ENCODE measurements at places on chromosomes 1 and 21.

GRCh38 chr1:212678456-212679410 lies 20.9 kb downstream of the BATF3 start:
- DNase-seq = peak; percentile 81

- no peak for DNase-seq
Measured at GRCh38 chr21:43689556-43690337, 29.2 kb upstream of the PDXK start.

- DNase-seq = no peak
Measured at GRCh38 chr1:55331351-55331750, 116.2 kb upstream of the USP24 start.

GRCh38 chr1:6328091-6328490 lies 65.5 kb downstream of the ACOT7 start:
- DNase-seq = no peak

DNA sequence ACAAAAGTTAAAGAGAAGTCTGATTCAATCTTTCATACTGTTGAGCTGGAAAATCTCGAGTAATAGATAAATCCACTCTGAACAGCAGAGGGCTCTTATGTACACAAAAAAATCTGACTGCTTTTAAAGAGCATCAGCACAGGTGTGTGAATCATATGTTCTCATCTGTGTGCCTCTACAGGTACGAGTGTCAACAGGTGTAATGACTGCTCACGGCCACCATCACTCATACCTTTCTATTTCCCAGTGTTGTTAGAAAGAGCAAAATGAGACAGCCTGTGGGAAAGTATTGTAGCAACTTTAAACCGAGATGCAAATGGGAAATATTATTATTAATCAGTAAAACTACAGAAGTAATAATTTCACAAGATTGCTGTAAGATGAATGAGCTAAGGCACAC lies 49.0 kb upstream of the SCAF4 start:
- DNase-seq = no peak

- no peak for DNase-seq
Measured at GRCh38 chr1:46379996-46380395, 14.1 kb upstream of the FAAH start.

GRCh38 chr1:201792534-201793305 lies 36.2 kb upstream of the IPO9 start:
- DNase-seq = peak; percentile 32

DNA sequence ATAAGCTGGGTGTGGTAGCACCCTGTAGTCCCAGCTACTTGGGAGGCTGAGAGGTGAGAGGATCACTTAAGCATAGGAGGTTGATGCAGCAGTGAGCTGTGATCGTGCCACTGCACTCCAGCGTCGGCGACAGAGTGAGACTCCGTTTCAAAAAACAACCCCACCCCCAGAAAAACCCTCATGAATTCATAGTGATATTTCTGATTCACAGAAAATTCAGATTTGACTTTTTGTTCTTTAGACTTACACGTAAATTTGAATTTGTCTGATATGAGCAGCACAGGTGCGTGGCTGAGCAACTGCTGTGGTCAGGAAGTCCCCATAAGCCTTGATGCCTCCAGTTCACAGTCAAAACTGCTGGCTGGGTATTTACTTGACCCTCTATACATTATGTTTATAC lies 10.0 kb upstream of the MORC3 start:
- peak; percentile 66 for DNase-seq

DNA sequence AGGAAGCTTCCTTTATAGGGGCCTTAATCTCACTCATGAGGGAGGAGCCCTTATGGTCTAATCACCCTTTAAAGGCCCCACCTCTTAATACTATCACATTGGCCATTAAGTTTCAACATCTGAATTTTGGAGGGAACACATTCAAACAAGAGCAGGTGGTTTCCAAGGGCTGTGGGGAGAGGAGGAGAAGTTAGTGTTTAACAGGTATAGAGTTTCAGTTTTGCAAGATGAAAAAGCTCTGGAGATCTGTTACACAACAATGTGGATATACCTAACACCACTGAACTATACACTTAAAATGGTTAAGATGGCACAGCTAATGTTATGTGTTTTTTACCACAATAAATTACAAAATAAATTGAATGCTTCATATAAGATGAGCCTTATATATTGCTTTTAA lies 113.4 kb upstream of the DNAH14 start:
- DNase-seq = no peak

- no peak for DNase-seq
Measured at GRCh38 chr21:45060089-45060488, 14.3 kb upstream of the ADARB1 start.

- peak; percentile 10 for DNase-seq
Measured at GRCh38 chr1:55640708-55641473, 425.7 kb upstream of the USP24 start.

GRCh38 chr1:203769505-203770343 lies 4.7 kb downstream of the LAX1 start:
- no peak for DNase-seq

DNA sequence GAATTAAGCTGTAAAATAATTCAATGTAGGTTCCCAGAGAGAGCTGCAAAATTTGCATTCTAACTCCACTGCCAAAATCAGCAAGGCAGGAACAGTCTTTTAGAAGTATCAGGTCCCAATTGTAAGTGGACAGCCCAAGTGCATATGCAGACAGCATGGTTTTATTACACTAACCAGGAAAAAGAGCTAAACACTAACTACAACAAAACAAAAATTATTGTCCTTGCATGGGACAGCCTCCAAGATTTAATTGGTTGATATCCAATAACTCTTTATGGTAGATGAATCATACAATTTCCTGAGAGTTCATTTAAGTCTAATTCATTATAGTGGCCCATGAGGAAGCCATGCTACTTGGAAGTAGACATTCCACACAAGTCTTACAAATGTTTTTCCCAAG lies 154.3 kb upstream of the ZNF648 start:
- DNase-seq = no peak

- DNase-seq = peak; percentile 19
Measured at GRCh38 chr1:210250665-210250997, 18.0 kb downstream of the SERTAD4 start.

- no peak for DNase-seq
Measured at GRCh38 chr1:8520483-8520966, 202.6 kb downstream of the SLC45A1 start.

GRCh38 chr1:193448682-193449461 lies 262.5 kb upstream of the B3GALT2 start:
- DNase-seq = peak; percentile 9

- DNase-seq = no peak
Measured at GRCh38 chr21:42669041-42669440, 15.6 kb downstream of the PDE9A start.

DNA sequence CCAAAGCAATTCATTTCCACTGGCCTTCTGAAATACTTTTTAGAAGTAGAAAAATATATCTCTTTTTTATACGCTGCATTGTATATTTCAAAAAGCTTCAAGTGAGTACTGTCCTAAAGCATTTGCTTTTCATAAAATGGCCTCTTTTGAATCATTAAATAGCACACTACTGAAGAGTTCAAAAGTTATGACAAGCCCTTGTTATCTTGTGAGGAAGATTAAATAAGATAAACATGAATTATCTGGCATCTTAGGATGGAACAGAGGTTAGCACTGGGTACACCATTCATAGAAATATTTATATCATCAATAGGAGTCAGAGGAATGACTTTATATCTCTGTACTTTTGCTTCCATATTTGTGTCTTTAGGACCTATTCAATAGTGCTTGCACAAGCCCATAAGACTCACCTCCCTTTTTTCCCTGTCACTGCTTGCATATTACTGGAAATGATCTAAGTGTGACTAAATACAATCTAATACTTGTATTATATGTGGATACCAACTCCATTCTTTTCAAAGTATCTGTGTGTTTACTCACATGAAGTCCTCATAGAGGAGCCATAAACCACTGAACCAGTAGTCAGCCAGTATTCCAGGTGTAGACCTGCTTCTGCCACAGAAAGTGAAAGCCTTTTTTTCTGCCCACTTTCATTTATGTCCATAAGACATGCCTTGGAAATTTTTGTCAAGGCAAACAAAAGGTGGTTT lies 274.2 kb upstream of the C1orf105 start:
- DNase-seq = no peak

DNA sequence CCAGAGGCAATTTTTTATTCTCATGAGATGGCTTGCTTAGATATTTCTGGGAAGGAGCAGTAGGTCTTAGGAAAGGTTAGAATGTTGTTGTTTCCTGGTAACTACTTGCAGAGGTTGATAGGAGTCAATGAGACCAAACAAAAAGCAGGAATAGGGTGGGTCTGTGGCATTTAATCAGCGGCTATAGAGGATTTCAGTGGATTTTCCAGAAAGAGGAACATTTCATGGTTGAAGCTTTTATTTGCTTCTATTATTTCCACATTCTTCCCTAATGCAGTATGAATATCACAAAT lies 111.3 kb upstream of the PALMD start:
- DNase-seq = no peak

DNA sequence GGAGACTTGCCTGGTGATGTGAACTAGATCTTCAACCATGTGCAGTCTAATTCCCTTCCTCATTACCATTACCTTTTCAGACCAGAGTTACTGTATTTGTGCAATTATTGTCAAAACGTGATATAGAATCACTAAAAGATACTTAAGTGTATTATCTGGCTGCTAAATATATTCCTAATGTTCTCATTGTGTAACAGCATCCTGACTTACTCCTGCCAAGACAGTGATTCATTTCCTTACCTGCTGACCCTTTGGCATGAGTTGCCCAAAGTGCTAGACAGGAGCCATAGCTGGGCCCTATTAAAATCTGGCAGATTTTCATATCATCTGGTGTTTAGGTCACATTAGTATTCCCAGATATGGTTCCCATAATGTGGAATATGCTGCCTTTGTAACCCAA lies 598.3 kb upstream of the CAMK1G start:
- DNase-seq = no peak

DNA sequence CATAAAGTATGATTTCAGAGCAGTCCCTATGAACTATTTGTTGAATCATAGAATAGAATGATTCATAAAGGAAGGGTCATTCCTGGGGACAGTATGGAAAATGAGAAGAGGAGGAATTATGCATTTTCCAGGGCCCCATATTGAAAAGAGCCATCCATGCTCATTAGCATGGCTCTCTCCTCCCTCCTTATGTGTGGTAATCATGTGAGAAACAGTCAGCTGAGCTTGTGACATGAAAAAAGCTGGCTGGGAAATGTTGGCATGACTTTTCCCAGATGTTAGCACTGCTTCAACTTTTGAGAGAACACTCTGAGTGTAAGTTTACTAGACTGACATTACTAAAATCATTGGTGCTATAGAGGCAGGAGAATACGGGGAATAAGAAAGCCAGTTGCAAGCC lies 16.1 kb downstream of the TRIM67 start:
- no peak for DNase-seq

GRCh38 chr1:153394391-153394790 lies 3.5 kb upstream of the S100A8 start:
- DNase-seq = no peak

- no peak for DNase-seq
Measured at GRCh38 chr1:147238053-147238902, 4.2 kb upstream of the CHD1L start.

DNA sequence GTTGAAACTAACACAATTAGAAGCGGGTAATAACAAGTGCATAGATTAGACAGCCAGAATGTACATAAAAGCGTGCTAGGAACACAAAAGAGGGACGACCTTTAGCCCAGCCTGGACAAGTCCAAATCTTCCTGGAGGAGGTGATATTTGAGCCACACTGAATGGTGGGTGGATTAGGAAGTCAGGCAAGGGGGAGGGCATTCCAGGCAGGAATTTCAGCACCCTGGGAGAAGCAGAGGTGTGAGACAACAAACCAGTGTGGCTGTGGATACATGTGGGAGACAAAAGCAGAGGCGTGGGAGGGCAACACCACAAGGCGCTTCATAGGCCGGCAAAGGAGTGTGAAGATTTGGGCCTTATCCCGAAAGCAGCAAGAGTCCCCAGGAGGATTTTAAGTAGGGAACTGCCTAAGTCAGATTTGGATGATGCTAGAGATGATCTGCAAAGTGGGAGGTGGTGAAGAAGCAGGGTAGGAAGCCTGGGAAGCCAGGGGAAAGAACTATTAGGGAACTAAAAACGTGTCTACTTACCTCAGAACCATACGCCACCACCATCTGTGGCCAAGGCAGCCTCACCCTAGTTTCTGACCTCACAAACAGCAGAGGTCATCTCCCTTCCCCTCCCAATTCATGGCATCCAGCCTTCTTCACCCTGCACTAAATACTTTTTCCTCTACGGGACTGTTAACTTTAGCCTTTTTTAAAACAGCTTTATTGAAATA lies 81.8 kb downstream of the GLUL start:
- DNase-seq = no peak

GRCh38 chr21:26505211-26505610 lies 67.9 kb downstream of the CYYR1 start:
- DNase-seq = no peak

- no peak for DNase-seq
Measured at GRCh38 chr1:1603671-1604373, 3.9 kb upstream of the FNDC10 start.

DNA sequence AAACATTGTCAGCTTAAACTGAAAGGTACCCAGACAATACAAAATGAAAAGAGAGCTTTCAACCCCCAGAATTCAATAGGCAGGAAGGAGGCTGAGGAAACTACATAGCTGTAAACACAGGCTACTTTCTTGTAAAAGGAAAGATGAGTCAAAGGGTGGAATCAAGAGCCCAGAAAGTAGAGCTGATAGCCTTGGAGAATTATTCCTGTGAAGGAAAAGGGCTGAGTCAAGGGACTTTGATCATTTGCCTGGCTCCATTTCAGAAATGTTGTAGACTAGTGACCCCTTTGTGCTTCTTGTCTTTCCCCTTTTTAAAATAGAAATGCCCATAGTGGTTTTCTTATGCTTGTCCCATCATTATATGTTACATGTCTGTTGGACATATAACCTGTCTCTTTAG lies 597.6 kb downstream of the ADGRL2 start:
- DNase-seq = no peak

DNA sequence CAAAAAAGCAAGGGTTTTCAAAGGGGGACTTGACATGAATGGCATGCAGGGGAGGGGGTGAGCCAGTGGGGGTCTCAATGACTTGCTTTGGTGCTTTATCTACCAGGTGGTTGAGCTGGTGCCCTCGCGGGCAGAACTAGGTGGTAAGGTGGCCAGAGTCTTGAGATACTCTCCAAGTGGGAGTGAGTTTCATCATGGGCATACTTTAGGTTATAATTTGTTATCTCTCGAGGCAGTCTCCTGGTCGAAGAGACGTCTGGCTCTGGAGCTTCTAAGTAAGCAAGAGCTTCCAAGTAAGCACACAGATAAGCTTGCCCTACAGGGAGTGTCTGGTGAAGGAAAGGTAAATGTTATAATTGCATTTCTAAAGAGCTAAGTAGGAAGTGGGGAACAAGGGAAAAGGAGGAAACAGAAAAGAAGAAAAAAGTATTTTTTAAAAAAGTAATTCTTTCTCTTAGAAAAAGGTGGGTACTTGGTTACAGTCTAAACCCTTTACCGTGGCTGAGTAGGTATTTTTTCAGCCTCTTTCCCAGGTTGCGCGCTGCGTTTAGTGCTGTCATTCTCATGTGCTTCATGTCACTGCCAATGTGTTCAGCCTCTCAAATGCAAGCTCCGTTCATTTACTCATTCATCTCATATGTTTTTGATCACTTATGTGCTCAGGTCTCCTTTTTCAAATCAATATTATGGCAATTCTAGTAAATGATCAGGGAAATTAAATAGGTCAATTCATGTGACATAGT lies 31.6 kb upstream of the DNAJC6 start:
- DNase-seq = no peak

Data from stimulated activated naive B cell treated with anti-CD40 and anti-IgM and Interleukin-4, amounts not matched to agents 10 μg/mL and 1 μg/mL and 100 μg/mL, for 72 hours (primary cell).